AG04450 (cell line): ENCODE measurements at places on chromosomes 16 and 17.

DNA sequence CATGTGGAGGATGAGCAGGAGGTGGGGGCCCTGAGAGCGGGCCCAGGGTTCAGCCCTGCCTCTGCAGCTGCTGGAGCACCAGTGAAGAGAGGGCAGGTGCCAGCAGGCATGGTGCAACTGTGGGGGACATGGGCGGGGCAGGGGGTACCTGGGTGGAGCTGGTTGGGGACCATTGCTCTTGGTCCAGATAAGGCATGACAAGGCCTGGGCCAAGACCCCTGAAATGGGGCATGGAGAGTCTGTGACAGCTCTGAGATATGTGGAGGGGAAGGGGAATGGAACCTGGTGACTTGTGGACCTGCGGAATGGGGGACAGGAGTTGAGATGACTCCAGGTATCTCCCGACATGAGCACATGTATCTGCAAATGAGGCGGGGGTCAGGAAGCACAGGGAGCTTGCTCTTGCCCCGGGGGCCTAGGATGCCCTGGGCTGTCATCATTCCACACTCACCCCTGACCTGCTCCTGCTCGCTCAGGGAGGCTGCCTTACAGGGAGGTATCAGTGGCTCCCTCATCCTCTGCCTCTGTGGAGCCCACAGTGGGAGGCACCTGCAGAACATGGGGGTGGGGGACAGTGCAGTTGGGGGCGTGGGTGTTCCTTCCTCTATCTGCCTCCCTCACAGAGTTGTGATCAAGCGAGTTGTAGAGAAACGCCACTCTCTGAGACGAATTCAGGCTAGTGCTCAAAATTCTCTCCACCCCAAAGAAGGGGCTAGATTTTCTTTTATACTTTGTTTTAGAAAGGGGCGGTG, 40.2 kb downstream of the TMEM235 start:
- no peak for DNase-seq

GRCh38 chr16:10385725-10386516, at the start of gene ATF7IP2:
ATF7IP2 (plus strand) TSS chr16:10386061; CDS start chr16:10430621, 44,560 bp downstream.
- DNase-seq = peak; percentile 59

GRCh38 chr16:1387331-1387730, 27.2 kb downstream of the UNKL start:
- DNase-seq = no peak

- DNase-seq = no peak
These were observed 375.3 kb downstream of the WWOX start for GRCh38 chr16:78474762-78475161.

DNA sequence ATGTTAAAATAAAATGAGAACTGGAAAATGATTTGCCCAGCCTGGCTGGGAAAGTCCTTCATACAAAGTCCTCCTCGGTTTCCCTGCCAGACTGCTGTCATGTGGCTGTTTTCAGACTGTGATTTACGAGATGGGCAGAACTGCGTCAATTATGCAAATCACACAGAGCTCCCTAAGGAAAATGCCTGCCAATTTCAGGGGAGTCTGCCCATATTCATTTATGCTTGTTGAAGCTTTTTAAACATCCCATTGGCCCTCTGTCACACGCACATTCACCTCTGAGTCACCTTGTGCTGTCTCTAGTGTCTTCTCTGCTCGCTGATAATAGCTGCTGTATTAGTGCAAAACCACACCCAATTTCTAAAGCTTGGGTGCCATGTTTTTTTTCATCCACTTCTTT, 81.7 kb upstream of the FAM20A start:
- no peak for DNase-seq

DNA sequence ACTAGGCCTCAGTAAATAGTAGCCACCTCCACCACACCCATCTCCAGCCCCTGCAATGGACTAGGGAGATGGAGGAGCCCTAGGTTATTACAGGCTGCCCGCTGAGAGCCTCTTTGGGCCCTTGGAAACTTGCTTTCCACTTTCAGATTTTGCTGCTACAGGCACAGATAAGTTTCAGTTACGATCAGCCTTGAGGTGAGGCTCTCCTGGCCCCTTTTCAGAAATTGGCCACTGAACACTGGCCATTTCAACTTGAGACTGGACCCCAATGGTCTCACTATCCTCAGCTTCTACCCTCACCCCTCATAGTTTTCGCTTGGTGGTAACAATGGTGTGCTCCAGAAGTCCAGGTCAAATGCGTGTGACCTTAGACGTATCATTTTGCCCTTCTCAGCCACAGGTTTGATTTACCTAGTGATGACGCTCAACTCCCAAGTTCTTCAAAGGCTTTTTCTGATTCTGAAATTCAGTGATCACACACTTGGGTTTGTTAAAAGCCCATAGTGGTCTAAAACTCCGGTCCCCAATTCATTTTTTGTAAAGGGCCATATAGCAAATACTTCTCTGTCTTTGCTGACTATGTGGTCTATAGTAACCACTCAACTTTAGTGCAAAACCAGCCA, 1.0 kb downstream of the PMM2 start:
- DNase-seq = no peak

GRCh38 chr16:84091460-84091859, 25.3 kb downstream of the MBTPS1 start:
- DNase-seq = no peak

GRCh38 chr16:3761375-3762106, 44.2 kb upstream of the TRAP1 start:
- no peak for DNase-seq

DNA sequence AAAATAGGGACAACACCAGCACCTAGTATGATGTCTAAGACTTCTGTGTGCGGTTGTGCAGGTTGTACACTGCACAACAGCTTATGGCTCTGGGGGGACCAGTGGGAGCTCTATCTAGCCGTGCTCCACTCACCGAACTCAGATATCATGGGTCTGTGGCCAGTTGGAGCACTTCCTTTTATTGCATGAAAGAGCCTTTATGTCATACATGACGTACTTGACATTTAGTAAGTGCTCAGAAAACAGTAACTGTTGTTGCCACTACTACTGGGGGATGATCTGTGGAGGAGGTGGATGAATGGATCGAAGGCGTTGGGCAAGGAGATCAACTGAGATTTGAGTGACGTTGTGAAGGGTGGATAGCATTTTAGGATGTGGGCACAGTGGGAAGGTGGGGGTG, 368.8 kb downstream of the SNX29 start:
- no peak for DNase-seq

DNA sequence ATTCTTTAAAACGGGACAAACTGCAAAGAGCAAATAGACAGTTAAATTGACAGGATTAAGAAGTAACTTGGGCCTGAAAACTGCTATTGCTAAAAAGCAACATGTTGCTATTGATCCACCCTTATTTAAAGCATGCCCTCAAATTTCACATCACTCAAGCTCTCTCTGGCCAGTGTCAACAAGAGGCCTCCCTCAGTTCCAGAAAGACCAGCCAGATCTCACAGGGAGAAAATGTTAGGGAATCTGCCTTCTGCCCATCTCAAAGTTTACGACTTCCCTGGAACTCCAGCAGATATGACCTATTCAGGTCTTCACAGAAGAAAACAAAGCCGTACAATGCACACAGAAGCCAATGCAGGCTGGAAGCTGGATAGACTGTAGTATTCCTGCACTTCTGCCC, 8.9 kb downstream of the CFAP20 start:
- no peak for DNase-seq

GRCh38 chr17:13256545-13256944, 238.7 kb upstream of the ELAC2 start:
- no peak for DNase-seq

- DNase-seq = no peak
These were observed 358.5 kb upstream of the PMFBP1 start for GRCh38 chr16:72530434-72530833.

- no peak for DNase-seq
These were observed 8.0 kb downstream of the SERPINF2 start for GRCh38 chr17:1750628-1751027.

DNA sequence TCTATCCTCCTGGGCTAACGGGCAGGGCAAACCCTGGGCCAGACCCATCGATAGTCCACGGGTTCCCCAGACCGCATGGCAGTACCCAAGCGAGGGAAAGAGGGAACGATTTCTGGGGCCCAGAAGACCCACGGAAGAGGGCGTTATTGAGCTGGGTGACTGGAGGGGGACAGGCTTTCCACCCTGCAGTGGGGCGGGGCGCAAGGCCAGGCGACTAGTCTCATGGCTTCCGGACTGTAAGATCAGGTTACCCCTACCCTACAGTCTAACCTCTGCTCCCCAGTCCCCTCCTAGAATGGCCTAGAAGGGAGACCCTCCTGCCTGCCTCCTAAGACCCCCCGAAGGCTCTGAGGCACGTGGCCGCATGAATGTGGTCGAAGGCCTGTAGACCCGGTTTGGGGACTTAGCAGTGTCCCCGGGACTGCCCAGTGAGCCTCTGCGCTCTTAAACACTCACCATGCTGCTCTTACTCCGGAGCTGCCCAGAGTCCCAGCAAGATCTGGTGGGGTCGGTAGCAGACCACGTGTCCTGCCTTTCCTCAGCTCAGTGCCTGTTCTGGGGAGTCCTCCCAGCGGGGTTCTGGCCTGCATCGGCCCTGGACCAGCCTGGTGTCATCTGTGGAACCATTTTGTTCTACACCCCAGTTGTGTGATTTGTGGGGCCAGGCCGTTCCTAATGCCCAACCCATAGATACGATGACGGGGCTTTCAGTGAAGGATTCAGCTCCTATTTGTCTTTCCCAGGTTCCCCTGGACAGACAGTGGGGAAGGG, 13.2 kb upstream of the AURKB start:
- DNase-seq = no peak

DNA sequence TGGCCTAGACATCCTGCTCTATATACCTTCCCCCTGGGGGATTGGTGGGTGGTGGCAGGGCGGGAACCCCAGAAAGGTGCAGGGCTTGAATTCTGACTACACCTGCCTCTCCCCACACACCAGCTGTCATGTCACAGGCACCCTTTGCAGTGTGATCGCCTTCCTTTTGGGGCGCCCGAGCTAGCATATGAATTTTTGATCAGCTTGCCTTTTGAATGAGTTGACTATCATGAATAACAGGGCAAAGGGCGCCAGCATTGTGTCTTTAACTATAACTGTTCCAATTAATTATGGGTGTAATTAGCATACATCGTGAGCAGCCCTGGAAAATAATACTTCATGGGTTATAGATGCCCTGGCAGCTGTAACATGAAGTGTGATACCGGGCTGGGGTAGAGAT, 72.7 kb downstream of the CYLD start:
- no peak for DNase-seq

DNA sequence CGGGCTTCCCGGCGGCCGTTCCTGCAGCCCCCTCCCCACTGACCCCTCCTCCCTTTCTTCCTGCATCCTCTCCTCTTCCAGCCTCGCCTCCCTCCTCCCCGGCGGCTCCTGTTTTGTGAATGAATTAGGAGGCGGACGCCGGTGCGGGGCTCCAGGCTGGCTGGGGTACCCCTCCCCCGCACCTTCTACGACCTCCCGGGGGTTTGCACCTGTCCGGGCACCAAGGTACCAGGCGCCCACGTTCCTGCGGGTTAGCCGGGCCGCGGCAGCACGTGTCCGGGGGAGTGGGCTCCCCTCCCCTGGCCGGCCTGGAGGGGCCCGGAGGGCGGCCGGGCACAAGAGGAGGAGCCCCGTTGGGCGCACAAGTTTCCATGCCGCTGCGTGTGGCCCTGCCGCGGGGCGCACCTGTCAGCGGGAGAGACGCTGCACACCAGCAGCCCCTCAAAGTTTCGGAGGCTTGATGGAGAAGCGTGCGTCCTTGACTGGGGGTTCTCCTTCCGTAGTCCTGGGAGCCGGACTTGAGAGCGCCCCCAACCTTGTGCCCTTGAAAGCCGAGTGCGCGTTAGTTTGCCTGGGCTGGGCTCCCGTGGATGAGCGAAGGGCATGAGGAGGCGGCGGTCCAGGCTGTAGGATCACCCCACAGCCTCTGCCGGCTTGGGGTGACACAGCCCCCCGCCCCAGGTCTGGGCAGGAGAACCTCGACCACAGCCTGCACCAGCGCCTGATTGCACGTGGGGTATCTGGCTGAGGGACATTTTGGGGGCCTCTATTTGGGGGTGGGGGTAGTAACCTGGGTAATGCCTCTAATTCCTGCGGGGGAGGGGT, 1.2 kb downstream of the HAS3 start:
- no peak for DNase-seq

DNA sequence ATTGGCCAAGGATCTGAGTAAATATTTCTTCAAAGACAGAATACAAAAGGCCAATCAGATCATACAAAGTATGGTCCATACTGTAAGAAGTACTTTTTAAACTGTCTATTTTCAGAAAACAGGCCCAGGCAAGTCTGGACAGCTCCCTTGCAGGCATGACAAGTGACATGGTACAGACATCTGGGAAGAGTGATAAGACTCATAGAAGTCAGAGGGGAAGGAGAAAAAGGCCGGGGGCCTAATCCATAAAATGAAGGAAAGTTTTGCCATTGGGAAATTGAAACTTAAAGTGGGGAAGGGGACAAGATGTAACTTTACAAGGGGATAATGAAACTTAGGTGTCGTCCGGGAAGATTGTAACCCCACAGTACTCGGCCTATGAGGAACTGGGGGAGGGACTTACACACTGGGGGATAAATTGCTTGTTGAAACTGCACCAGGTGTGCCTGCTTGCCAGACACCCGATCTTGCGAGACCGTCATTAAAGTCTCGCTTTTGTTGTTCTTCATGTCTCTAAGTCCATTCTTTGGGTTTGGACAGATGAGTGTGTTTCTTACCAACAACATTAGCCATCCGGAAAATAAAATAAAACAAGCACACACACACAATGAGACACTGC, 684.0 kb downstream of the CDH11 start:
- DNase-seq = no peak

GRCh38 chr17:66966704-66967418, 2.4 kb downstream of the CACNG4 start:
- DNase-seq = no peak

- no peak for DNase-seq
These were observed 58.8 kb upstream of the TAC4 start for GRCh38 chr17:49906531-49907136.

DNA sequence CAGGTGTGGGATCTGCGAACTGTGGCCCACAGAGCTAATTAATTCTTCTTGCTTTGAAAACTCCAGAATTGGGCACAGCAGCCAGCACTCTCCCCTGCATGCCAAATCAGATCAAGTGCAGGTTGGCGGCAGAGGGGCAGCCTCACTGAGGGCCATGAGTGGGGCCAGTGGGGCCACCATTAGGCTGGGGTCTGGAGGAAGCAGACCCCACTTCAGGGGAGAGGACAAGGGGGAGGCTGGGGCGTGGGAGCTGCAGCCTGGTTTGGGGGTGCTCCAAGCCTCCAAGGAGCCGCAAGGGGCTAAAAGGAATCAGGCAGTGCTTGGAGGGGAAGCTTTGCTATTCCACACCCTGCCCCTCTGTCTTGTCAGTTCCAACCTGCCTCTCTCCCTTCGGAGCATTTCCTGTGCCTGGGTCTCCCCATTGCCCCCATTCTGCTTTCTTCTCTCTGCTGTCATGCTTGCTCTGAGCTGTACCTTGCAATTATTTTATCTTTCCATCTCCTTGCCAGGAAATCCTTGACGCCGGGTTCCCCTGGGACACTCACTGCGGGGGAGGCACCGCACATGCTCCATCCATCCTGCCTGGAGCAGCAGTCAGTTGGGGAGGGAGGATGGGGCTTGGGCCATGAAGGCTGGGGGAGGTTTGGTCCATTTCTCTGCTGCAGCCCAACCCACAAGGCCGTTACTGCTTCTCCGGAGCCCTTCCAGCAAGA, 3.3 kb upstream of the ABCC3 start:
- no peak for DNase-seq

- DNase-seq = no peak
These were observed 100.8 kb downstream of the RBFOX3 start for GRCh38 chr17:79510071-79510470.
